ENCODE measurements at places on chromosomes 4 and X.

GRCh38 chr4:95674521-95674981 is 125.8 kb upstream of the UNC5C start:
- DNase-seq = no peak

DNA sequence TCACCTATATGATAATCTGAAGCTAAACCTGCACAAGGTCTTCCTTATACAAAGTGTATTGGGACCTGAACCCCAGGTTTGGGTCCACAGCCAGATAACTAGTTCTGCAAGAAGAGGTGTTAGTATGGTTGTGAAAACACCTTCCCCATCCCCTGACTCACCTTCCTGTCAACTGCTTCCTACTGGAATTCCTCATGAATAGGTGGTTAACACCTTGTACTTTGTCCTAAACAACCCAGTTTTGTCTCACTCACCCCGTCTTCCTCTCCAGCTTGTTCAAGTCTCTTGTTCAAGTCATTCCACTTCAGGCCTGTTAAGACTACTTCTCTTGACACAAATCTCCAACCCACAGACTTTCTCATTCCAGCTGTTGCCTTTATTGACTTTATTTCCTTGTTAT is 45.5 kb downstream of the CCNG2 start:
- no peak for DNase-seq

GRCh38 chr4:105679186-105679585 is 29.3 kb downstream of the INTS12 start:
- DNase-seq = no peak

GRCh38 chr4:76072760-76073159 is 1.7 kb upstream of the ART3 start:
- no peak for DNase-seq

DNA sequence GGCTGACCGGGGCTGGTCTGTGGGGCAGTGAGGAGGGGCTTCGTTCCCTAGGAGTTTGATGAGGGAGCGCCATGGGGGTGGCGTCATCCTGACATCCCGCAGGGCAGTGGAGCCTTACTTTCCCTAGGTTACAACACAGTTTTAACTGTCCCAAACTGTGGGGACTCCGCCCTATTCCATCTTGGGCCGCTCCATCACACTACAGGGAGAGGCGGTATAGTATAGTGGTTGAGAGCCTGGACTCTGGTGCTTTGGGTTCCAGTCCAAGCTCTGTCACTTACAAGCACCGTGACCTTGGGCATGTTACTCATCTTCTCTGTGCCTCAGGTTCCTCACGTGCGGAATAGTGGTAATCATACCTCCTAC is 44.2 kb downstream of the ZNF185 start:
- DNase-seq = no peak

GRCh38 chrX:104565791-104566680 is at the start of gene IL1RAPL2:
IL1RAPL2 (plus strand) TSS chrX:104566199.
- DNase-seq = peak; percentile 28

DNA sequence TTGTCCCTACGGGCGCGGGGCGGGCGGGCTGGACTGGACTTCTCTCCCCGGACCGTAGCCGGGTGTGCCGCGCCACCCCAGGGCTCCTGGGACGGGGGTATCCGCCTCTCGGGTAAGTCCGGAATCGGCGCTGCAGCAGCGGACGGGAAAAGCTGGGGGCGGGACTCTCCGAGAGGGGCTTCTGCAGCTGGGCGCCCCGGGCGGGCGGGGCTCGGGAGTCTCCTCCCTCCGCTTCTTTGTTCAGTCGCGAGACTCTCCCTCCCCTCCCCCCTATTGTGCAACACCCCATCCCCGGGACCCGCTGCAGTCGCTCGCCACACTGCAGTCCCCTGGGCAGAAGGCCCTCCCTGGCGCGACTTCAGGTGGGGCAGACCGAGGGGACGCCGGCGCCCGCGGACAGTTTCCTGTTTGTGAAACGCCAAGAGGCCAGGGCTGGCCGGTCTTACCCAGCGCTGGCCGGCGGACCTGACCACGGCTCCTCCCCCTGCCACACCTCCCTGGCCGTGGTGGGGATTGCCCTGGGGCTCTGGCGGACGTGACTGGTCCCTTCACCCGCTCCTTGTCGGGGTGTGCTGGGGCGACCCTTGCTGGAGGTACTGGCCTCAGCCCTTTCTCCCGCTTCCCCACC is 966 bp downstream of the CCNG2 start:
- peak; percentile 93 for DNase-seq

DNA sequence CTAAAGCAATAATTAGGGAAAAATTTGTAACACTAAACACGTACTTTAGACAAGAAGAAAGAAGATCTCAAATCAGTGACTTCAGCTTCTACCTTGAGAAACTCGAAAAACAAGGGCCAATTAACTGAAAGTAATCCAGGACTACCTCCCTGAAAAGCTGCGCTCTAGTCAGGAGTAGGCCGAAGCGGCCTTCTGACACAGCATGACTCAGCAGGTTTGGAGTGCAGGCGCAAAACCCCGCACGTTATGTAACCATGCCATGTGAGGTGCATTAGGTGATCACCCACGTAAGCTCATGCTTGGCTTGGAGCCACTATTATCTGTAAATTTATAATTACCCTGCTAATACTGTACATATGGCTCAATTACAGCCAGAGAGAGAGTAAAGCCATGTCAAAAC is 52.8 kb upstream of the CCDC149 start:
- no peak for DNase-seq

DNA sequence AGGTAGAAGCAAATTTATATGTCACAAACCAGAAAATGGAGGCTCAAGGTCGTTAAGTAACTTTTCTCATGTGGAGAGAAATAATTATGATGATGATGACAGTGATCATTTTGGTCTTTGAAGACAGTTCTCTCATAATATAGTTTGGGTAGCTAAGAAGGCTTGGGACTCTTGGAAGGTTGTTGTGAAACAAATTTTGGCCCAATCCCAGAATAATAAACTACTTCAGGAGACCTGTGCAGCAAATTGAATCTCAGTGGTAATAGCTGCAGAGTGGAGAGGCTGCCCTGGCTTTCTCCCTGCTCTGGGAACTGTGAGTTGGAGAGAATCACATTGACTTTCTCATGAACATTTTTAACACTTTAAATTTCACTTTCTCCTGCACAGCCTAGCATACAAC is 217.2 kb upstream of the BOD1L1 start:
- no peak for DNase-seq

DNA sequence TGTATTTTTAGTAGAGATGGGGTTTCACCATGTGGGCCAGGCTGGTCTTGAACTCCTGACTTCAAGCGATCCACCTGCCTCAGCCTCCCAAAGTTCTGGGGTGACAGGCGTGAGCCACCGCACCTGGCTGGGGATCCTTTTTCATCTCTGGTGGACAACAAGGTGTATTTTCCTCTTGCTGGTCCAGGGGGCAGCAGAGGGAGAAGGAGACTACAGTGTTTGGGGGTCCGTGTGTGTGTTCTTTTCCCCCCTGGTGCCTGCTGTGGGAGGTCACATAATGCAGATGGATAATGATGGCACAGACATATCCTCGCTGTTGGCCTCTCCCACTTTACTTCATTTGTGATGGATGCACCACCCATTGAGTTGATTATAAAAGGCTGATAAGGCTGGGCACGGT is 39.0 kb upstream of the CD99 start:
- no peak for DNase-seq

DNA sequence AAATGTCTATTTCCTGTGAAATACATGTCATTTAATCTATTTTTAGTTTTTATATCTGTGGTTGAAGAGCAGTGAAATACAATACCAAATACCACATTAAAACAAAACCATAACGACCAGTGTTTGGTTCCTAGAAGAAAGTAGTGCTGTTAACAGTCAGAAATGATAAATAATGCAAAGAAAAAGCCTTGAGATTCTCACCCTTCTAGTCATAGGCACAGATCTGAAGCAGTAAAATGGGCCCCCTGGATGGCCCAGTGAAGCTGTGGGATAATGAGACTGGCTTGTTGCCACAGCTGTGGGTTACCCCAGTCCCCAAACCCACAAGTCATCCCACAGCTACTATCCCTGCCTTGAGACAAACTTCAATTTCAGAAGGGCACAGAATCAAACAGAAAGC is 137.3 kb upstream of the RPL34 start:
- DNase-seq = no peak

DNA sequence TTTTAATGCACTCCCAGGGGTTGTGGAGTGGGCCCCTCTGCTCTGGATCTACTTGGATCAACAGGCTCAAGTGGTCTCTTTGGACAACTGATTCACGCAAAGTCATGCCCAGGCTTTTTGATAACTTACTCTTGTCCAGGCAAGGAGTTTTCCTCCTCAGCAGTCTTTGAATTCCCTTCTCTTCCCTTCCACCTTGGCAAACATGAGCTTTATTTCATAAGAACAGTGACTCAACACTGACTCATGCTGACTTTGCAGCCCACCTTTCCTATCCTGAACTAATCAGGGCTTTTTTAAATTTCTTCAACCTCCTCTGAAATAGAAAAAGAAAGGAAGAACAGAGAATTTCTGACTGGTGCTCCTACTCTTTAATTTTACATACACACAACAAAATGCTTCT is 132.1 kb upstream of the LDB2 start:
- DNase-seq = no peak

DNA sequence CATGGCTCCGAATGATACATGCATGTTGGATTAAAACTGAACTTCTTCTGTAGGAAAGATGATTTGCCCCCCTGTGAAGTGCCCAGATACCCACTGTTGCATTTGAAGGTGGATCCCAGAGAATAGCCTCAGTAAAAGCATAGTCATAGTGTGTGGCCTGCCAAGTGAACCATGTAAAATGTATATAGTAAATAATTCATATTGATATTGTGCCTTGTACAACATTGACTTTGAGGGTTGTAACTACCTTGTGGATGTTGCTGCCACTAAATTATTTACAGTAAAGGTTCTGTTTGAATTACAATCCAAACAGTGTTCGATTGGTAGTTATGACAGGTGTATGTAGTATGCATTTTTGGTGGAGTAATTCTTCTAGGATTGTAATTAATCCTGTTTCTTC is 19.2 kb downstream of the TMEM131L start:
- no peak for DNase-seq

- DNase-seq = no peak
Measured at GRCh38 chr4:137425281-137425680, 107.0 kb downstream of the PCDH18 start.

- no peak for DNase-seq
Measured at GRCh38 chr4:95021099-95021498, 263.3 kb downstream of the BMPR1B start.

DNA sequence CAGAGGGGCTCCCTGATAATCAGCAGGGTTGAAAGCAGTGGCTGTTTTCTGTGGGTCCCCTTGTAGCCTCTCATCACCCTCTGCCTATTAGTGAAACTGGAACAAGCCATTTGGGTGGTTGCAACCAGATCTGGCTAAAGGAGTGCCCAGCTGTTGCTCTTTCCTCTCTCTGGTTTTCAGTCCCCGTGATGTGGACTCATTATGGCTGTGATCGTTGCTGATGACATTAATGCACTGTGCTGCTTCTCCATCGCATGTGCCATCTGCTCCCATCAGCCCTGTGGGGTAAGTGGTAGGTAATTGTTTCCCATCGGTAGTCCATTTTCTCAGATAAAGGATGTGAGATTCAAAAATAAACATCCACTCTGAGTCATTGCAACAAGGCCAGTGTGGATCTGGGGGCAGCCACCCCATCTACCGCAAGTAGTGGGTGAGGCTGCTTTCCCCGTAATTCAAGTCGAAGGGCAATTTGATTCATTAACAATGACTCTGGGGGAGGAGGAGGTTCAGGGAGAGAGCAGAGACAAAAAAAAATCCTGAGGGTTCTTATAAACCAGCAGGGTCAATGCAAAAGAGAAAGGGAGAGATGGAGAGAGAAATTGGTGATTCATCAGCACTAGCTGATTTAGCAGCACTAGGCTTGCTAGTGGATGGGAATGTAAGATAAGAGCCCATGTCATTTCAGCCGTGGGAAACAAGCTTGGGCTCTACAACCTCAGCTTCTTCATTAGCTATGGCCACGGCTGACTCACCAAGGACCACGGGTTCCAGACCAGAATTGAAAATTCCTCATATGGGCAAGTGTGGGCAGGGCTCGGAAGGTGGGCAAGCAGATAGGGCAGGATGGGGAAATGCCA is 357.8 kb downstream of the MID1IP1 start:
- peak; percentile 71 for DNase-seq

DNA sequence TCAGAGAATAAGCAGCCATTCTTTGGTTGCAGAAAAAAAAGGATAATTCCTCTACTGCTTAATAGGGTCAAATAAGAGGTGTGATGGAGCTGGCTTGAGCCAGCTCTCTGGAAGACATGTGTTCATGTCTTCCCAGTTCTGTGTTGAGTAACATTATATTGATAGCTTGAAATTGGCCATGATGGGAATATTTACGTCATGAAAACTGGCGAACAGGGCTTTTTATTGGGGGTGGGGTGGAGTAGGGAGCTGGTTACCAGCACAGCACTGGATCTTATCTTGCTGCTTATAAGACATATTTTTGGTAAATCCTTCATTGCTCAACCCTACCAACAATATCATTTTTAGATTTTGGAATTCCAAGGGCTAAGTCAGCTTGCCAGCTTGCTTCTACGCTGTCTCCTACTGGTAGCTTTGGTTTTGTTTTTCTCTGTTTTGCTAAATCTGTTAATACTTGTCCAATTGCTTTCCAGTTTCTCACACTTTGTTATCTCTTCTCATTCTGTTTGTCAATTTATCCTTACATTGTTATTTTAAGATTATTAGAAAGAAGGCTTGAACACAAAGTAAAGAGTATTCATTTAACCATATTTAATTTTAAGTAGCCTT is 25.3 kb upstream of the GBA3 start:
- DNase-seq = no peak

DNA sequence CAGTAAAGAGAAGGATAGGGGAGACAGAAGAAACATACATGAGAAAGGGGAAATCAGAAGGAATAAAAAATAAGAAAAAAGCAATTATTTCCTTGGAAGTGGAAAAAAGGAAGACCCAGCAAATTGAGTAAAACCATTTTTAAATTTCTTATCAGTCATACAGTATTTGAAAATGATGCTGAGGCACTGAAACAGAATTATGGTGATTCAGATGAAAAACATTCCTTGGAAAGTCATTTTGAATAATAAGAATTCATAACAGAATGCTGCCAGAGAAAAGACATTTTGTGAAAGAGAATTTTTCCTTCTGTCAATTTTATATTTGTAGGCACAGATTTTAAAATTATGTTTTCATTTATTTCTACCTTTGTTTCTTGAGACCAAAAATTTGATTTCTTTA is 895.5 kb upstream of the EPHA5 start:
- DNase-seq = no peak

GRCh38 chr4:143625632-143626031 is 74.8 kb downstream of the FREM3 start:
- DNase-seq = no peak

GRCh38 chr4:109184491-109184961 is 117.9 kb downstream of the COL25A1 start:
- DNase-seq = no peak

DNA sequence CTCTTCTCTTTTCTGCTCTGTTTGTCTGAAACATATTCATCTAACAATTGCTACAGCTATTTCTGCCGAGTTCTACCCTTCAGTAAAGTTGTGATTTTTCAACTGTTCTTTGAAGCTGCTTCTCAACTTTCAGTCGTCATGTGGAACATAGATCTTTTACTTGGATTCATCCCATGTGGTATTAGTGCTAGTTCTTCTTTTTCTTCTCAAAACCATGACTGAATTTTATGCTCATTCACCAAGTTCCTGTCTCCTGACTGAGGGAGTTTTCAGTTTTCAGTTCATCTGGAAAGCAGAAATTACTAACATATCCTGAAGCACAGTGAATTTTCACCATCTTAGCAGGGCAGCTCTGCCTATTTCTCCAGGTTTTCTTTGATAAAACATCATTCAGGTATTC is 12.1 kb downstream of the ACSL4 start:
- DNase-seq = no peak
